Naive thymus-derived CD8-positive, alpha-beta T cell (primary cell): ENCODE measurements at places on chromosomes 4 and X. TPM values are rescaled to one million over a fixed set of nuclear protein-coding genes. Genes with fewer than 3 reads are reported as not detected.

DNA sequence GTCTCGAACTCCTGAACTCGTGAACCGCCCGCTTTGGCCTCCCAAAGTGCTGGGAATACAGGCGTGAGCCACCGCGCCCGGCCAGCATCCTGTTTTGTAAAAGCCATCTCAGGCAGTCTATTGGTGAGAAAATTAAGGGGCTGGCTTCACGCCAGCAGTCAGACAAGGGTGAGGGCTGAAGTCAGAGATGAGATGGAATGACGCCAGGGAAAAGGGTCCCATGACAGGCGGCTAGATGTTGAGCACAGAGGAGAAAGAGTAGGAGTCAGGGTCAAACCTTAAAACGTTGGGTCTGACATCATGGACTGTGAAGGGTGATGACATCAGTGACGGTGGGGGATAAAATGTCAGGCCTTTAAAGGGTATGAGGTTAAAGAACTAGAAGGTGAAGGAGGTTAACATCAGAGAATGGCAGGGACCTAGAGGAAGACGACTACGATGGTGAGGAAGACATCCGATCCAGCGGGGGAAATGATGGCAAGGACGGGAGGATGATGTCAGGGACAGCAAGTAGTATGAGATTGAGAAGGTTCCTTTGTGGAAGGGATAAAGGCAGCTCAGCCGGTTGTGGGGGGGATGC, 504 bp upstream of the RBM3 start:
- H3K27ac ChIP-seq, result peak overlapping the region; percentile 99
- no peaks in the 10 kb centered on the region for H3K27me3 ChIP-seq
- H3K4me3 ChIP-seq, result peak overlapping the region; percentile 95
- H3K36me3 ChIP-seq, result peaks cover 3% of the 10 kb centered on the region

Gene GPRASP1
- 74.0 TPM for total RNA-seq

DNA sequence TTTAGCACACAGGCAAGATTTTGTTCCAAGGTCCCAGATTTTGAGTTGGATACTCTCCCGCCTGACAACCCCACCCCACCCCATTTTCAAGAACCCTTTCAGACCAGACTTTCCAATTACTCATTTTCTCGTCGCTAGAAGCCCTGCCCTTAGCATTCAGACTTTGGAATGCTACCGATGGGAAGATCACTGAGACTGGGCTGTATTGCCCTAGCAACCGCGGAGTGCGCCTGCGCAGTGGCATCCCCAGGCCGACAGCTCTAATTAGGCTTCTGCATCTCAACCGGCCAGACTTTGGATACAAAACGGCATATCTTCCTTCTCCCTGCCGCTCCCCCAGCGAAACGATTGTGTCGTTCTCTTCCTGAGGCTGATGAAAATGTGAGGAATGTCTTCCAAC, 3.4 kb downstream of the MAGEE2 start:
- no peaks in the 10 kb centered on the region for H3K27me3 ChIP-seq
- H3K4me3 ChIP-seq, result no peak overlapping the region
- DNase-seq, result no peak
- no peak overlapping the region for H3K27ac ChIP-seq
- no peaks in the 10 kb centered on the region for H3K36me3 ChIP-seq

Gene PDCL2
- not detected for total RNA-seq

Gene HPSE
- total RNA-seq, result 5.0 TPM

Gene USP27X
- 6.5 TPM for total RNA-seq

DNA sequence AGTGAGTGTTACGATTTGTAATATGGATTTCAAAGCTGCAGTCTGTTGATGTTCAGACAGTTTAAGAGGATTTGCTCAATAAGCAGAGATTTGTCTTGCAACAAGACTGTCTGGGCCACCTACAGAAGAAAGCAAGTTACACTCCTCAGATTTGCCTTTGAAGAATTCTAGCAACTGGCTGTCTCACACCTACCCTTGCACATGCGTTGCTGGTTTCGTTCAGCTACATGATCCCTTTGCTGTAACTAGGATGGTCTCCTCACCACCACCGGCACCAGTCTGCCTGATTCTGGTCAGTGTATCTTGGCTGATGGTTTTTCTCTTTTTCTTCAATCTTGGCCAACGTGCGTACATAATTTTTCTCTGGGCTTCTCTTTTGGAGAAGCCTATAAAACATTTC, 172.7 kb upstream of the LCORL start:
- DNase-seq, result no peak
- H3K27me3 ChIP-seq, result peaks cover 20% of the 10 kb centered on the region
- H3K4me1 ChIP-seq, result no peaks in the 10 kb centered on the region
- H3K27ac ChIP-seq, result no peak overlapping the region

- no peak overlapping the region for H3K27ac ChIP-seq
- no peaks in the 10 kb centered on the region for H3K4me1 ChIP-seq
- no peaks in the 10 kb centered on the region for H3K27me3 ChIP-seq
- DNase-seq, result no peak
- no peak overlapping the region for H3K4me3 ChIP-seq
- H3K36me3 ChIP-seq, result no peaks in the 10 kb centered on the region
These were observed 442.6 kb upstream of the GALNT7 start for GRCh38 chr4:172726001-172726423.

GRCh38 chrX:123481913-123482851, 250.7 kb downstream of the THOC2 start:
- no peaks in the 10 kb centered on the region for H3K36me3 ChIP-seq
- H3K27ac ChIP-seq, result no peak overlapping the region
- H3K27me3 ChIP-seq, result no peaks in the 10 kb centered on the region
- no peaks in the 10 kb centered on the region for H3K4me1 ChIP-seq
- DNase-seq, result no peak

Gene FUNDC2
- total RNA-seq, result 48.2 TPM

Gene ARMCX6
- total RNA-seq, result 39.5 TPM

Gene GYPB
- not detected for total RNA-seq

- peaks cover 4% of the 10 kb centered on the region for H3K4me1 ChIP-seq
- H3K27ac ChIP-seq, result no peak overlapping the region
- no peak overlapping the region for H3K4me3 ChIP-seq
- no peak for DNase-seq
- peaks cover 43% of the 10 kb centered on the region for H3K27me3 ChIP-seq
These were observed 201.8 kb downstream of the SOWAHB start for GRCh38 chr4:76696109-76696508.

- no peaks in the 10 kb centered on the region for H3K36me3 ChIP-seq
- no peaks in the 10 kb centered on the region for H3K4me1 ChIP-seq
- no peak for DNase-seq
- H3K27ac ChIP-seq, result no peak overlapping the region
- H3K4me3 ChIP-seq, result no peak overlapping the region
These were observed 56.6 kb upstream of the ALB start for GRCh38 chr4:73347497-73347896.

Gene PCDH18
- total RNA-seq, result not detected

Gene AKAP14
- total RNA-seq, result not detected

GRCh38 chrX:151752847-151753246, 18.3 kb downstream of the CNGA2 start:
- no peaks in the 10 kb centered on the region for H3K36me3 ChIP-seq
- H3K27me3 ChIP-seq, result peaks cover 2% of the 10 kb centered on the region
- H3K4me3 ChIP-seq, result no peak overlapping the region
- no peaks in the 10 kb centered on the region for H3K4me1 ChIP-seq
- no peak for DNase-seq

GRCh38 chrX:64805683-64806082, 170.6 kb downstream of the ZC4H2 start:
- no peak overlapping the region for H3K4me3 ChIP-seq
- peaks cover 2% of the 10 kb centered on the region for H3K4me1 ChIP-seq
- H3K27ac ChIP-seq, result no peak overlapping the region
- DNase-seq, result no peak
- H3K27me3 ChIP-seq, result no peaks in the 10 kb centered on the region
- H3K36me3 ChIP-seq, result peaks cover 9% of the 10 kb centered on the region

GRCh38 chrX:113770071-113770470, 813.8 kb upstream of the HTR2C start:
- H3K27me3 ChIP-seq, result no peaks in the 10 kb centered on the region
- no peak for DNase-seq
- no peak overlapping the region for H3K4me3 ChIP-seq
- H3K4me1 ChIP-seq, result no peaks in the 10 kb centered on the region
- H3K36me3 ChIP-seq, result no peaks in the 10 kb centered on the region
- no peak overlapping the region for H3K27ac ChIP-seq

GRCh38 chr4:76867880-76868655, 29.9 kb downstream of the SOWAHB start:
- H3K36me3 ChIP-seq, result no peaks in the 10 kb centered on the region
- no peak overlapping the region for H3K27ac ChIP-seq
- H3K4me3 ChIP-seq, result no peak overlapping the region
- H3K27me3 ChIP-seq, result peaks cover 3% of the 10 kb centered on the region
- H3K4me1 ChIP-seq, result peaks cover 4% of the 10 kb centered on the region

GRCh38 chr4:112093636-112094202, 51.5 kb upstream of the FAM241A start:
- DNase-seq, result no peak
- no peaks in the 10 kb centered on the region for H3K4me1 ChIP-seq
- H3K27ac ChIP-seq, result no peak overlapping the region
- no peaks in the 10 kb centered on the region for H3K36me3 ChIP-seq
- no peak overlapping the region for H3K4me3 ChIP-seq

DNA sequence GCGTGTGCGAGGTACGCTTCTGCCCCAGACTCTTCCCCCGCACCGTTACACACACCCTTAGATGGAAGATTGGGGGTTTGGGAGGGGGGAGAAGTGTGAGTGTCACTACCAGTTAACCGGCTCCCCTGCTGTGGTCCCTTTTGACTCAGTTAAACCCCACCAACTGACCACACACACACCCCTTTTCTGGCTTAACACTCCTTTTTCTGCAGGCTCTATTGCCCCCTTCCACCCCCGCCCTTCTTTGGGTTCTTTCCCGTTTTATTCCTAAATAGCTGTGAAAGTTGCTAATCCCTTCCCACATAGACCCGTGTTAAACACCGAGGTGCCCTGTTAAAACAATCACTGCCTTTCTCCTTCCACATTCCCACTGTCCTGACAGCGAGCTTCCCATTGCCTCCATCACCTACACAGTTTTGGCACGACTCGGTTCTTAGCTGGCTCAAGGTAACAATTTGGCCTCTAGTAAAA, 3.7 kb upstream of the NR3C2 start:
- peaks cover 32% of the 10 kb centered on the region for H3K4me1 ChIP-seq
- no peaks in the 10 kb centered on the region for H3K36me3 ChIP-seq
- peak overlapping the region; percentile 87 for H3K27ac ChIP-seq
- H3K27me3 ChIP-seq, result no peaks in the 10 kb centered on the region

Gene PLS3
- total RNA-seq, result not detected

- H3K4me1 ChIP-seq, result no peaks in the 10 kb centered on the region
- no peaks in the 10 kb centered on the region for H3K27me3 ChIP-seq
- H3K36me3 ChIP-seq, result no peaks in the 10 kb centered on the region
- H3K27ac ChIP-seq, result no peak overlapping the region
- no peak overlapping the region for H3K4me3 ChIP-seq
- DNase-seq, result no peak
These were observed 31.3 kb downstream of the IL13RA2 start for GRCh38 chrX:114985967-114986592.

GRCh38 chrX:37314531-37314930, 34.6 kb upstream of the PRRG1 start:
- no peak for DNase-seq
- no peak overlapping the region for H3K27ac ChIP-seq
- H3K4me1 ChIP-seq, result no peaks in the 10 kb centered on the region
- peaks cover 3% of the 10 kb centered on the region for H3K27me3 ChIP-seq
- no peaks in the 10 kb centered on the region for H3K36me3 ChIP-seq

GRCh38 chr4:6824071-6824470, 41.5 kb downstream of the KIAA0232 start:
- H3K4me3 ChIP-seq, result no peak overlapping the region
- H3K36me3 ChIP-seq, result peaks cover 63% of the 10 kb centered on the region
- no peaks in the 10 kb centered on the region for H3K27me3 ChIP-seq
- no peak for DNase-seq

DNA sequence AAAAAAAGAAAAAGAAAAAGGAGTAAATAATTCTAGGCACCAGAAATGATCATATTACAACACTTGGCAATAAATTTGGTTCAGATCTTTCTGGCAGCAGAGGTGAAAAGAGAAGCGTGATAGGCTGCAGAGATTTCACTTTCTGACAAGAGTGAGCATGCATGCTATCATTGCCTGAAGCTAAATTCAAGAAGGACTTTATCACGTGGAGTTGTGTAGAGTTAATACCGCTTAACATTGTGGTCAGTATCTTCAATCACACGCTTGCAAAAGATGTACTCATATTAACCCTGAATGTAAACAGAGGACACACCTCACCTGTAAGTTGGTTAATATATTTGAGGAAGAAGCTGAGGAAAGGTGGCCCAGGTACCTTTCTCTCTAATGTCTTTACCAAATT, 31.4 kb upstream of the RBPJ start:
- H3K27ac ChIP-seq, result no peak overlapping the region
- H3K27me3 ChIP-seq, result no peaks in the 10 kb centered on the region
- DNase-seq, result no peak
- H3K4me1 ChIP-seq, result no peaks in the 10 kb centered on the region

Gene PF4V1
- not detected for total RNA-seq

DNA sequence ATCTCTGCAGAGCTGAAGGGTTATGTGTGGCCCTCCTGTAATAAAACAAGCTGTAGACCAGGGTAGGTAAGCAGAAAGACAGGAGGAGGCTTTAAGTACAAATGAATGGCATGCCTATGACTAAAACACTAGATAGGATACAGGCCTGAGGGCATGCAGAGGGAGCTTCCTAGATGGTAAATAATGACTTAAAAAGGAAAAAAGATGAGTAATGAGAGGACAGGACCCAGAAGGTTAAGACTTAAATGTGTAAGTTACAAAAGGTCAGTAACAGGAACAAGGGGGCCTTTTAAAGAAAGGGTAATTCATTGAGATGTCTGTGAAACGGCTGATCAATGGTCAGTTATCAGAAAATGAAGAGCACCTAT, 194.8 kb downstream of the SOWAHB start:
- no peak for DNase-seq
- H3K4me3 ChIP-seq, result no peak overlapping the region
- no peak overlapping the region for H3K27ac ChIP-seq
- no peaks in the 10 kb centered on the region for H3K36me3 ChIP-seq

Gene GIMD1
- total RNA-seq, result not detected

Gene GPR34
- 0.52 TPM for total RNA-seq

GRCh38 chr4:3392321-3392720, 49.4 kb upstream of the HGFAC start:
- no peak overlapping the region for H3K4me3 ChIP-seq
- H3K27me3 ChIP-seq, result peaks cover 4% of the 10 kb centered on the region
- H3K4me1 ChIP-seq, result no peaks in the 10 kb centered on the region
- H3K36me3 ChIP-seq, result no peaks in the 10 kb centered on the region
- no peak overlapping the region for H3K27ac ChIP-seq

Gene SMIM43
- total RNA-seq, result not detected

GRCh38 chr4:13966231-13967195, 339.0 kb upstream of the BOD1L1 start:
- no peak overlapping the region for H3K27ac ChIP-seq
- H3K27me3 ChIP-seq, result no peaks in the 10 kb centered on the region
- H3K4me3 ChIP-seq, result no peak overlapping the region
- no peaks in the 10 kb centered on the region for H3K36me3 ChIP-seq
- no peaks in the 10 kb centered on the region for H3K4me1 ChIP-seq

DNA sequence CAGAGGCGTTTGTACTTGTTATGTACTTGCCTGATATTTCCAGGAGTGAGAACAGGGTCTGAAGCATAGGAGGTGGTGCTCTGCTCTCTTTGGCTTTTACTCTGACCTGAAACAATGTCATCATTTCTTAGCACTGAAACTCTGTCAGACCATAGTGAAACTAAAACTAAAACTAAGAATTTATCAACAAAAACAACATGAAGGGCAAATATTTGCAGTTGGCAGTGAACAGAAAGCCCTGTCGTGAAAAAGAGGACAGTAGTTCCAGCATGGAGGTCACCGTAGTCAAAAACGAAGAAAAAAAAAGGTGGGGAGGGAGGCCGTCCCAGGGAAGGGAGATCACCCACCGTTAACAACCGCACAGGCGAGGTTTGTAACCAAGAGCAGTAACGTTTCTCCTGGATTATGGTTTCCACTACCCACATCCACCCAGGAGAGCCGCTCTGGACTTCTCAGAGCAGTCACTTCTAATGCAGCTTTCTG, 97.5 kb downstream of the ANK2 start:
- no peak overlapping the region for H3K27ac ChIP-seq
- H3K36me3 ChIP-seq, result no peaks in the 10 kb centered on the region
- peaks cover 3% of the 10 kb centered on the region for H3K4me1 ChIP-seq
- DNase-seq, result no peak

Gene GAK
- 162 TPM for total RNA-seq
